ENCODE measurements at places on chromosomes 6 and 20.

DNA sequence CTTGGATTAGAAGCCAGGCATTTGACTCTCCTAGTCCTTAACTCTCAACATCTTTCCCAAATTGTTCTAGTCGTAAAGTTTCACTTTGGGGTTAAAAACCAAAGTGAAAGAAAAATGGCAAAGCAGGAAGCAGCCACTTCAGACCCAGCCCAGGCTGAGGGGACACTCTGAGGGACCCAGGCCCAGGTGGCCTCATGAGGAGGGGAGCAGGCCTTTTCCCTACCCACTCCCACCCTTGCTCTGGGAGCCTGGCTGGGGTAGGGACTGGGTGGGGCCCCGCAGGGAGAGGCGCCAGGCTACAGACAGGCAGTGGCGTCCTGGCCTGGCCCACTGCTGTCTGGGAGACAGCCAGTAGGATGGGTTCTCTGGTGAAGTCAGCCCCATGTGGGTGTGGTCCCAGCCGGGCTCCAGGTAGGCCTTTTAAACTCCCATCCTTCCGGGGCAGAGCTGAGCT, 68.7 kb upstream of the MYL9 start:
- DNase-seq, result no peak

- DNase-seq, result peak; percentile 91
These were observed 185.8 kb upstream of the RAB32 start for GRCh38 chr6:146357578-146358430.

DNA sequence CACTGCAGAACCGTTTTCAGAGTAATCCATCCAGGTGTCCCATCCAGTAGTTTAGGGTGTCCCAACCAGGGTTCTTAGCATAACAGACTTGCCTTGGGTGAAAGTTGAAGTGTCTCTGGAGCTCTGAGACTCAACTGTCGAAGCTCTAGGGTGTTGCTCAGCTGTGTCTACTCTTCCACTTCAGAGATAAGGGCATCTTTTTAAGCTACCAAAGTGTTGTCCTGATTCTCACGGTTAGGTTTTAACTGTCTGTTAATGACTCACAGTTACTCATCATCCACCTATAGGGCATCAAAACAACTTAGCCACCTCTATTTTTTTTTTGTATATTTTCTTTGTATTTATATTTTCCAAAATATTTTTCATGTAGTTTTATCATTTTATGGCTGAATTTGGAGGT, 36.9 kb upstream of the TBX18 start:
- DNase-seq, result no peak

DNA sequence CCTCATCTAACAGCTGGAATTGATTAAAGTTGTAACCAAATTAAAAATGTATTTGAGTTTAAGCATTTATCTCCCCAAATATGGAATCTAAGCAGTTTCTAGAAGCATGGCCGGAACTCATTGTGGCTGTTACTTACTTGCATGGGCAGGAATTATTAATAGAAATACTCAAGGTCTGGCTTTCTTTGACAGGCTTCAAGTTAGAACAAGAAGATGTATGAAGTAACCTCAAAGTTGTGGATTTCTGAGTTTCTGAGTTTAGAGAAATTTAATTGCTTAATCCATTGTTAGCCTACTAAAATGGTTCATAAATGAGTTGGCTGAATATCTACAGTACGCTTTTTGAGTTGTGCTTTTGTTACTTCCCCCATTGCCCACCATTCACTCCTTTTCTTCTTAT, 7.7 kb downstream of the CARMIL1 start:
- DNase-seq, result no peak

DNA sequence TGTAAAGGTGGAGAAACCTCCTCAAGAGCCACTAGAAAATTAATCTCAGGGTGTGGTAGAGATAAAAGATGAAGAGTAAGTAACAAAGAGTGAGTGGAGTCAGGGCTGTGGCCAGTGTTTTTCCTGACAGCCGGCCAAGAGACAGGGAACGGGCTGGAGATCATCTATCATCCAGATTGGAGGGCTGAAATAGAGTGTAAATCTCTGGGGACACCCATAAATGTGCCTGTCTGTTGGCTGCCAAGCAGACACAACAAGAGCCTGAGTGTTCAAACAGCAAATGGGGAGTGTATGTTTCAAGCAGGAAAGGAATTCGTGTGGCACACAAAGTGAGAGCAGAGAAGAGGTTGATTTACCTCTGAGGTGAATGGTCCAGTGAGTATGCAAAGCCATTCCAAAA, 326.4 kb upstream of the KHDRBS2 start:
- no peak for DNase-seq

- peak; percentile 82 for DNase-seq
These were observed 361.6 kb upstream of the MARCKS start for GRCh38 chr6:113495521-113495920.

DNA sequence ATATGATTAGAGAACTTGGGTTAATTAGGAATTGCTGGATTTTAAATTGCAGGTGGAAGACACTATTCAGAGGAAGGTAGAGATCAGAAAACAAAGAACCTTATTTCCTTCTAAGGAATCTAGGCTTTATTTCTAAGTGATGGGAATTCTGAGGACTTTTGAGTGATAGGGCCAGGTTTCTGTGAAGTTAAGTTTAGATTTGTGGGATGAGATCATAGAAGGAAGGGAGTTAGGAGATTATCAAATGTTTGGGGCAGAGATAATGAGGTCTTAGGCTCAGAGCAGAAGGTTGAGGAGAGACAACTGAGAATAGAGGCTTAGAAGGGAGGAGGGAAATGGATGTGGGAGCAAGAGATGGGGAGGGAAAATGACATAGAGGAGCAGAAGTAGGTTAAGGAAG, 109.7 kb upstream of the MMS22L start:
- DNase-seq, result no peak

GRCh38 chr6:166566026-166567011, 20.2 kb downstream of the RAMACL start:
- no peak for DNase-seq

- DNase-seq, result peak; percentile 84
These were observed 81.4 kb downstream of the SERAC1 start for GRCh38 chr6:158086504-158087223.

DNA sequence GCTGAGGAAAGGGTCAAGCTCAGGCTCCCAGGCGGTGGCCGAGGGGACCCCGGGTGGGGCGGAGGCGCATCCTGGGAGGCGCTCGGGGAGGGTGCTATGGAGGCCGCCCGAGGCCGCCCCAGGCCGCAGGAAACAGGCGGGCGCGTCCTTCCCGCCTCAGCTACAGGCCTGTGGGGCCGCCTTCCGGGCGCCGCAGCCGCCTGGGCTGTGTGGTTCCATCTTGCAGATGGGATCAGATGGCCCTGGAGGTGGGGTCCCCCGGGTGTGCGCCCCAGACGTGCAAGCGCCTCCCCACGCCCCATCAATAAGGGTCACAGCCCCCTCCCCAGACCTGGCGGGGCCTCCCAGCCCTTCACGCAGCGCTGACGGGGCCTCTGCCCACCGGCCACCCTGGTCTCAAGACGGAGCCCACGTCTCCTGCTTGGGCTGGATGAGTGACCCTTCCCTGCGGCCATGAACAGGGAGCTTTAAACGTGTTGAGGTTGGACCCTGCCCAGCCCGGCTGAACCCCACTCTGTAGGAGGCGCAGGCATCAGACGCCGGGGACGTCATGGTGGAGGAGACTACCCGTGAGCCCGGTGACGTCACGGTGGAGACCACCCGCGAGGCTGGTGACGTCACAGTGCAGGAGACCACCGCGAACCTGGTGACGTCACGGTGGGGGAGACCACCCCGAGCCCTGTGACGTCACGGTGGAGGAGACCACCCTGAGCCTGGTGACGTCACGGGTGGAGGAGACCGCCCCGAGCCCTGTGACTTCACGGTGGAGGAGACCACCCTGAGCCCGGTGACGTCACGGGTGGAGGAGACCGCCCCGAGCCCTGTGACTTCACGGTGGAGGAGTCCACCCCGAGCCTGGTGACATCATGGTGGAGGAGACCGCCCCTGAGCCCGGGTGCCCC, 267.0 kb downstream of the DLL1 start:
- DNase-seq, result no peak

GRCh38 chr6:152745509-152746171, 5.0 kb upstream of the VIP start:
- no peak for DNase-seq

- DNase-seq, result no peak
These were observed 236.8 kb downstream of the LY86 start for GRCh38 chr6:6825193-6825784.

GRCh38 chr6:90214461-90214860, 82.2 kb downstream of the BACH2 start:
- no peak for DNase-seq

DNA sequence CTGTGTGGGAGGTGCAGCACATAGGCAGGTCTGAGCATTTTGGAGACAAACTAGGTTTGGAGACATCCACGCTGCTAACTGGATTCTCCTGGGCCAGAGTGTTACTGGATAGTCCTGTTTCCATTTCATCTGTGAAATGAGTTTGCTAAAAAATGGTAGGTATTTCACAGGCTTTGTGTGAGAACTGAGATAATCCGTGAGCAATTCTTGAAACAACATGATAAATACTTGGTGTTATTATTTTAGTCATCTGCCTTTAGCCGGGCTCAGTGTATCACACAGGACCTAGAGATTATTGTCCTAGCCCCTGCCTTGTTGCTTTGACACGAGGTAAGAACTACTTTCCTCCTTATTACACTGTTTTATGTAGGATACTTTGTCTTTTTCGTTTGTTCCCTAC, 63.0 kb downstream of the PRR18 start:
- no peak for DNase-seq

DNA sequence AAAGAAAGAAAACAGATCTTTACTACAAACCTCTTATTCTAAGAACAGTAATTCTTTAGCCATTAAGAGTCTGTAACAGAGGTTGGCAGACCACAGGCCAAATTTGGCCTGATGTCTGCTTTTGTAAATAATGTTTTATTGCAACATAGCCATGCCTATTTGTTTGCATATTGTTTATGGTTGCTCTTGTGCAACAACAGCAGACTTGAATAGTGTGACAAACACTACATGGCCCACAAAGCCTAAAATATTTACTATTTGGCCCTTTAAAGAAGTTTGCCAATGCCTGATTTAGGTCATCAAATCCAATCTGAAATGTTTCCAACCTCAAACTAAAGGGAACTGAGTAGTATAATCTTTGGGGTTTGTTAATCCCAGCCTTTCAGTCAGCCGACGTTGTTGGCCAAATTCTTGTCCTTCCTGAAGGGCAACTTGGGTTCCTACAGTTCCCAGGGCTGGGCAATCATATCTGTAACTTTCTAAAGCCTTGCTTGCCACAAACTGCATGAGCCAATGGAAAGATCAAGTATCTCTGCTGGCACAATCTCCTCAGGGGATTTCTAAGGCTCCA, 33.9 kb upstream of the TBC1D20 start:
- peak; percentile 85 for DNase-seq

GRCh38 chr6:160933256-160933655, 58.3 kb upstream of the MAP3K4 start:
- DNase-seq, result no peak

DNA sequence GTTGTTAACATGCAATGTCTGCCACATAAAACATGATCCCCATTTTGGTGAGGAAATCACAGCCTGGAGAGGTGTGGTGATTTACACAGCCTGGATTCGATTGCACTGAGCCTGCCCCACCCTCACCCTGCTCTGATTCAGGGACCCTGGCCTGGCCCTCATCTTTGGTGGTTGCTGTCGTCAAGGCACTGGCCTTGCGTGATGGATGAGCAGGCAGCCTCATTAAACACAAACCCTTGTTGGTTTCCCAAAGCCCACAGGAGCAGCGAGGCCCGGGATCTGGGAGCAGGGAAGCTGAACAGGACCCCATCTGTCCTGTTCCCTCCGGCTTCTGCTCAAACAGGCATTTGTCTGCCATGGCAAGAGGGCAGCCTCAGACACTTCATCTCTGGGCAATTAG, 70.8 kb downstream of the CHMP4B start:
- DNase-seq, result no peak

- peak; percentile 75 for DNase-seq
These were observed 39.1 kb downstream of the EPB41L2 start for GRCh38 chr6:131023834-131024504.

GRCh38 chr6:157032923-157033322, 255.7 kb downstream of the ARID1B start:
- no peak for DNase-seq

DNA sequence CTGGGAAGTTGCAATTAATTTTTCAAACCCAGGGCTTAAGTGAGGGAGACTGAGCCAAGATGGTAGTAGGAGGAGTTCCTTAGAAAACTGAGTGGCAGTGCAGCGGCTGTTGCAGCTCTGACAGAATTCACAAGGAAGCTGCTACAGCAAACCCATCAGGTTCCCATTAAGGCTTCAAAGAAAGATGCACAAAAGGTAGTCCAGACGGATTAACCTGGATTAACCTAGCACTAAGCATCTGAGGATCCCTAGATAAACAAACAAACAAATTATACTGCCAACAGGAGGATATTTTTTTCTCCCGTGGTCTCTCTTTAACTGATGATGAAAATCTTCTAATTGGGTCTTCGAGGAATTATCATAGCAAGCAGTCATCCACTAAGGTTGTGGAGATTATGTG, 5.2 kb downstream of the TENT5A start:
- no peak for DNase-seq

- DNase-seq, result no peak
These were observed 322.0 kb upstream of the SOX4 start for GRCh38 chr6:21271428-21272155.

DNA sequence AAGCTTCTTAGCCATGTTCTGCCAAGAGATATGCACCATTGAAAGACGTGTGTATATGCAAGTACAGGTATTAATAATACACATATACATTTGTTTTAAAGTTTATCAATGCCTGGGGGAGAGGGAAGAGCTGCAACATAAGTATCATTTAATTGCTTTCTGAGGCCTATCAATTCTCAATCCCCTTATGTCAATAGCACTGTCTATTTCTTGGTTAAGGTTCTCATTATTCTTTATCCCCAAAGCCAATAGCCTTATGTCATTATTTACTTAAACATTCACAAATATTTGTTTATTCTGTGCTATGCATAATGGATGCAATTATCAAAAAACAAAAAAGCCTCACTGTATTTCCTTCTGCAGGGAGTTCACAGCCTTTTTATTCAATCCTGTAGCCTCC, 350.3 kb upstream of the KCNQ5 start:
- DNase-seq, result no peak

DNA sequence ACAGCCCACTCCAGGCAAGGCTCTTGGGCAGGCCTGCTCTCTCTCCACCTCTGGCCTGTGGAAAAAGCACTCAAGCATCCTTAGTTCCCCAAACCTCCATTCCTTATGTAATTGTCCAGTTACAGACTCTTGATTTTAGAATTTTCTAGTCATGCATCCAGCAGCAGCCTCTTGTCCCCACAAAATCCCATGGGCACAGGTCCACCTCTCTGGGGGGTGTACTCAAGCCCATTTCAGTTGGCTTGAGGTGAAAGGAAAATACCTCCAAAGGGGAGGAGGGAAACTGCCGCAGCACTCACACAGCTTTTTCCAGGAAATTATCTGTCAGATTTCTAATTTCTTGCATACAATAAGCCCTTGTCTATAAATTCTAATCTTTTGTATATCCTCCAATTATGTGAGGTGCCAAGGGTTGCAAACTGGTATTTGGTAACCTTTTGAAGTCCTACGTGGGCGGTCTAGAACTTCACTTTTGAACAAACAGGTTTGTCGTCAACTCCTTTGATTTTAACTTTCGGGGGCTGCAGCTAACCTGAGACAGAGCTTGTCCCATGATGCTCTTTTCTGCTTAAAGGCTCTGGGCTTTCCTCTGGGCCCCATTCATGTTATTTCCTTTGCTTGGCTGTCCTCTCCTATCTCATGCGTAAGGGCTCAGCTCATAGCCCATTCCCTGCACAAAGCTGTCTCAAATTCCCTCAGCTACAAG, 104.7 kb upstream of the CEP85L start:
- DNase-seq, result no peak
